ENCODE measurements at places on chromosomes 5 and 9. TPM values are rescaled to one million over a fixed set of nuclear protein-coding genes. Genes with fewer than 3 reads are reported as not detected.

The FOXD4L4 gene
- total RNA-seq = not detected

The CCDC183 gene
- 1.4 TPM for total RNA-seq

The BASP1 gene
- 12.9 TPM for total RNA-seq

The GABRA1 gene
- not detected for total RNA-seq

The SPINK4 gene
- total RNA-seq = not detected

The PLPPR1 gene
- total RNA-seq = 0.27 TPM

The IRGM gene
- total RNA-seq = not detected

The CCL28 gene
- 3.0 TPM for total RNA-seq

The SYNPO gene
- total RNA-seq = 50.5 TPM

The ANKRD34B gene
- not detected for total RNA-seq

GRCh38 chr9:108549184-108549583, 306.6 kb downstream of the ACTL7B start:
- no peak for ATAC-seq

- ATAC-seq = no peak
Observed at GRCh38 chr5:10387690-10388089, 34.2 kb downstream of the MARCHF6 start.

DNA sequence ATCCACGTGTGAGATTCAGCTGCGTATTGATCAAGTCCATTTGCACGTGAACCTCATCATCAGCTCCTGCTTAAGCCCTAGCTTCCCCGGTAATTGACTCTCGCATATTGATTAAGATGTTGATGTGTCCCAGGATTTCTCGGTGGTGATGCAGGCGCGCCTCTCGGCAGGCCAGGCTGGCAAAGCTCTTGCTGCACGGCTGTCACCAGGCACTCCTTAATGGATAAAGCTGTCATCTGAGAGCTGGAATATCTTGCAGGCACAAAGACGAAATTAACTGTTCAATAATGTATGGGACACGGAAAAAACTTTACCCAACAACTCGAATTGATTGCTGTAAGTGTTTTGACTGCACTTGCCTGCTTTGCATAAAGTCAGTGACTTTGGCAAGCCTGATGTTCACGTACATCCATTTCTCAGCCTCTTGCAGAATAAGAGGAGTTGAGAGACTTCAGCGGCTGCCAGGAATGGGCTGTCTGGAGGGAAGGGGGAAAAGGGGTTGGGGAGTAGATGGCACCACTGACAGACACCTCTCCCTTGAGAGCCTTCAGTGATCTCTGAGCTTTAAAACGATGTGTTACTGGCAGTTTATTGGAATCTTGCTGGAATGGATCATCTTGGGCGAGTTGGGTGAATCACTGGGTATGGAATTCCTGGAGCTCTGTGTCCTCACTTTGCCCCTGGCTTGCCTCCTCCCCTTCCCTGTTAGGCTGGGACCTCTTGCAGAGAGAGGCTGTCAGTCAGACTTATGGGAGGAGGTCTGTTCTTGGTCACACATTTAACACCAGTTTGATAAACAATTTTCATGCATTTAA, 650.3 kb downstream of the CCDC171 start:
- ATAC-seq = no peak

DNA sequence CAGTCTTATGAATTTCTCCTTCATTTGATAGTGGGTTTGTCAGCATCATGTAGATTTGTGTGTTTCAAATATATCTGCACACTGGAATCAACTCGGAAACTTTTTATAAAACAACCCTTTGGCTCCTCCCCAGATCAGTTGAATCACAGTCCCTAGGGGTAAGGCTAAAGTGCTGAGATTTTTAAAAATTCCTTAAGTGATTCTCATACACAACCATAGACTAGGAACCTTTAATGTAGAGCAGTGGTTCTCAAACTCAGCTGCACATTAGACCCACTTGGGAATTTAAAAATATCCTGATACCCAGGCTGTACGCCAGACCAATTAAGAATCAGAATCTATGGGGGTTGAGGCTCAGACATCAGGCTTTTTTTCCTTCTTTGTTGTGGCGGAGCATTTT, 17.5 kb upstream of the JAK2 start:
- no peak for ATAC-seq

GRCh38 chr9:108239696-108240321, 616.0 kb downstream of the ACTL7B start:
- ATAC-seq = no peak

DNA sequence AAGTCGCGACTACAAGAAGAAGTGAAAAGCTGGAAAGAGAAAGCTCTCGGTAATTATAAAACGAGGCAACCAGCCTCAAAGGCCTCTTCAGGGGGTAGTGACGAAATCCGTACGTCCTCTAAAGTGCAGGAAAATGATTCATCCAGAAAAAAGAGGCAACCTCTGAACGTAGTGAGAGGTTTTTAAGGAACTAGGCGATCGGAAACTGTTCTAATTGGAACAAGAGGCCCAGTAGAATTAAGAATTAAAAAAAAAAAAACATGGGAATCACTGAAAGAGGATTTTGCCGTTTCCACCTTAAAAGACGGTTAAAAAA, 1.0 kb downstream of the CSNK1A1 start:
- no peak for ATAC-seq

DNA sequence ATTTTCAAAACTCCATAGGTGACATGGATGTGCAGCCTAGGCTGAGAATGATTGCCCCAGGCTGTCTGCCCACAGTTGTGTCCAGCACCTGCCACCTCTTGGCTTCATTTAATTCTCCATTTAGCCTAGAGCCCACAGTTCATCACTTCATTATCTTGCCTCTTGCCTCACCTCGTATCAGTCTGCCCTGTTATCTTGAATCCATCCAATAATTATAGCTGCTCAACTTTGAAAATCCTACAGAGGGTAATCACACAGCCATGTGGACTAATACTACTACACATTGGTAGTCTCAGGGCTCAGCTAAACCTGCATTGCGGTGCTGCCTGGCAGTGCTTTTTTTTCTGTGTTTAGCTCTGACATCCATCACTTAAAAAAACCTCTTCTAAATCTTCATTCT, 7.4 kb downstream of the UGCG start:
- no peak for ATAC-seq

DNA sequence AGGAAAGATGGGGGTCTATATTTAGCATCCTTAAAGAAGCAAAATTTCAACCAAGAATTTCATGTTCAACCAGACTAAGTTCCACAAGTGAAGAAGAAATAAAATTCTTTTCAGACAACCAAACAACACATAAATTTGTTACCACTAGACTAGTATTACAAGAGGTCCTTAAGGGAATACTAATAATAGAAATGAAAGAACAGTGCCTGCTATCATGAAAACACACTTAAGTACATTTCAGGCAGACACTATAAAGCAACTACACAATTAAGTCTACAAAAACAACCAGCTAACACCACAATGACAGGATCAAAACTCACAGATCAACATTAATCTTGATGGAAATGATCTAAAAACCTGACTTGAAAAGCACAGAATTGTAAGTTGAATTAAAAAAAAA, 477.2 kb downstream of the PTPRD start:
- no peak for ATAC-seq

DNA sequence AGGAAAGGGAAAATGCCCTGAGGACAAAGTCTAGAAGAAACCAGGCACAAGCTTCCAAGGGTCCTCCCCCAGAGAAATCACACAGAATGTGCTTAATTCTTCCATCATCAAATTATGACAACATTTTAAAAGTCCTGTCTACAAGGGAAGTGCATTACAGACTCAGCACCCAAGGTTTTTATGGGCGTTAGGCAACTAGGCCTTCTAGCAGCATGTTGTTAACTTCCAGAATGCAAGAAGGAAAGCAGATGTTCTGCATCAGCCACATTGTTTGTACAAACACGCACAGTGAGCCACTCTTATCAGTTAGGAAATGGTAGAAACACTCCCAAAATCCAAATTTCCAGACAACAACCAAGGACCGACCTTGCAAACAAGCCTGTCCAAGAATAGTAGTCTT, 26.5 kb downstream of the SMC5 start:
- peak; percentile 79 for ATAC-seq

DNA sequence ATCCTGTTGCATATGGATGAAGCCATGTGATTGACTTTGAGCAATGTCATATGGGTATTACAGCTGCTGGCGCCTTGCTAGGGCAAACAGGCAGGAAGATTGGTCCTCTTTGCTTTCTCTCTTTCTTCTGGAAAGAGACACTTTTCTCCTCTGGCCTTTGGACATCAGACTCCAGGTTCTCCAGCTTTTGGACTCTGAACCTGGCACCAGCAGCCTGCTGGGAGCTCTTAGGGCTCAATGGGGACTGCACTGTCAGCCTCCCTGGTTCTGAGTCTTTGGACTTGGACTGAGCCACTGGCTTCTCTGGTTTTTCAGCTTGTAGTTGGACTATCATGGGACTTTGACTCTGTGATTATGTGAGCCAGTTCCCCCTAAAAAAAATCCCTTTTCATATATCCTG, 34.8 kb upstream of the TENT4A start:
- ATAC-seq = no peak

- ATAC-seq = no peak
Observed at GRCh38 chr5:74629326-74629725, 11.2 kb downstream of the ENC1 start.

- no peak for ATAC-seq
Observed at GRCh38 chr5:36685631-36686288, 79.4 kb downstream of the SLC1A3 start.

GRCh38 chr9:126430124-126430523, 103.5 kb downstream of the MVB12B start:
- no peak for ATAC-seq

DNA sequence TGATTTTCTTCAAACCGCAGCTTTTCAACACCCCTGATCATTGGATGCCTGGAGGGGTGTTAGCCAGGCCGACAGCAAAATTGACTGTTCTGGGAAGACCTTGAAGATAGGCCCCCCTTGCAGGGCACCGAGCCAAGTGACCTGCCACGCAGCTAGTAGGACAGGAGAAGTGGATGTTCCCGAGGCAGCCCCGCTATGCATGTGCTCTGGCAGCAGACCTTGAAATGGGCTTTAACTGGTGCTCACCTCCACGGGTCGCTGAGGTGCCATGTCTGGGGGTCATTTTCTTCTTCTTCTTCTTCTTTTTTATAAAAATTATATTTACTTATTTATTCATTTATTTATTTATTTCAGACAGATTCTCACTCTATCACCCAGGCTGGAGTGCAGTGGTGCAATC, 12.6 kb downstream of the FGF18 start:
- no peak for ATAC-seq

DNA sequence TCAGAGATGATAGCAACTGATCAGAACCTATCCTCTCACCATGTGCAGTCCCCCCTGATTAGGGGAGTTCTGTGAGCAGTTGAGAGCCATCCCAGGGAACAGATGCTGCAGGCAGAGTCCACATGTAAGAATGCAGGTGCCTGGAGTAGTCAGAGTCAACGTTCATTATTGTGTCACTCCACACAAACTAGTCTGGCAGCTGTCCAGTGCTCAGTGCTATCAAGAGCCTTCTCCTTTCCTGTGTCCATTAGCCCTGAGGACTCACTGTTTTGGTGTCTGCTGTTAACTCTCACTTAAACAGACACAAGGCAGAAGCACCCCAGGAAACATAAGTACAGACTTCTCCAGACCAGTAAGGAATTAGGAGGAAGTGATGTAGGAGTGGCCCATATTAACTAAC, 2.5 kb downstream of the SH3TC2 start:
- ATAC-seq = no peak

- ATAC-seq = no peak
Observed at GRCh38 chr5:179346875-179347274, 1.6 kb upstream of the ADAMTS2 start.

- no peak for ATAC-seq
Observed at GRCh38 chr5:132629230-132629944, 28.6 kb upstream of the IL13 start.

GRCh38 chr5:97550818-97551217, 367.8 kb upstream of the RIOK2 start:
- no peak for ATAC-seq

GRCh38 chr5:174229068-174229467, 183.6 kb downstream of the NSG2 start:
- ATAC-seq = no peak

DNA sequence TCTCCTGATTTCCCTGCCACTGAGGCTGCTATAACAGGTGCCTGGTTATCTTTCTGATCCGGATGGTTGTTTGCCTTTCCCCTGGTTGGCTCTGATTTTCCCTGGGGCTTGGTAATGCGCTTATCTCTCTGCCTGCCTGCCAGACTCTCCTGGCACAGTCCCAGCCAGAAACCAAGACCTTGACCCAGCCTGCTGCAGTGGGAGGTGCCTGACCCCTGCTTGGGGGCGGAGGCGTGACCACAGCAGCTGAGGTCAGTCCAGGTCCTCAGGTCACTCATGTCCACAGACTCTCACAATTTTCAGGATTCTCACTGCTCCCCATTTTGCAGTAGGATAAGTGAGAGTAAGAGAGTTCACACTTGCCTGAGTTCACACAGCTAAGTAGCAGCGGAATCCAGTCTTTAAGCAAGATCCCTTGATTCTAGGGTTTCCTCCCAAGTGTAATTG, 24.4 kb upstream of the SYNPO start:
- ATAC-seq = peak; percentile 14

GRCh38 chr9:109242014-109242413, 75.0 kb upstream of the FRRS1L start:
- ATAC-seq = no peak

- ATAC-seq = no peak
Observed at GRCh38 chr9:127253446-127253845, 11.1 kb upstream of the GARNL3 start.

GRCh38 chr9:126456441-126457174, 130.0 kb downstream of the MVB12B start:
- ATAC-seq = no peak

DNA sequence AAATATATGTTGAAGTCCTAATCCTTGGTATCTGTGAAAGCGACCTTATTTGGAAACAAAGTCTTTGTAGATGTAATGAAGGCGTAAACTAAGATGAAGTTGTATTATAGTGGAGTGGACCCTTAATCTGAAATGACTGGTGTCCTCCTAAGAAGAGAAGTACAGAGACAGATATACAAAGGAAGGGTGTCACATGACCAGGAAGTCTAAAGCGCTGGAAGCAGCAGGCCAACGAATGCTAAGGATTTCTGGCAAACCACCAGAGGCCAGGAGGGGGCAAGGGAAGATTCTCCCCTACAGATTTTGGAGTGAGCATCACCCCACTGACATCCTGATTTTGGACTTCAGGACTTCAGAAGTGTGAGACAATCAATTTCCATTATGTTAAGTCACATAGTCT, 162.4 kb downstream of the SLC12A2 start:
- ATAC-seq = no peak

- ATAC-seq = no peak
Observed at GRCh38 chr9:128901822-128902221, 19.0 kb upstream of the PHYHD1 start.

DNA sequence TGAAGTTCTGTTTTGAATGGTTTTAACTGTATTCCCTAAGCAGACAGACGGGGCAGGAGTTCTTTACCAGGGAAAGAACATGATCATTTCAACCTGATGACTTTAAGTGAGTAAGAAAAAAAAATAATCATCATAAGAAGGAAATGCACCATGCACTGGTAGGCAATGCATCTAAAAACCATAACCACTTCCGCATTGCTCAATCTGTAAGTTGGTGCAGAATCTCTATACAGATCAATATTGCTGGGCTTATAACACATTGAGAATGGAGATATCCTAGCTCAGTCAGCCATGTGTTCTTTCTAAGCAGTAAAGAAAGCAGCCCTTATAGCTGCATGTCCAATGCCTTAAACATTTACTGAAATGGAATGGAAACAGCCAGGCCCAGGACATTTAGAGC, 407.1 kb upstream of the DMAC1 start:
- ATAC-seq = no peak
